MM.1S (cell line): ENCODE measurements at places on chromosomes 2 and 18.

GRCh38 chr2:120452131-120452530, 106.2 kb downstream of the INHBB start:
- H3K27me3 ChIP-seq = no peaks in the 10 kb centered on the region
- no peak overlapping the region for H3K4me3 ChIP-seq
- no peaks in the 10 kb centered on the region for H3K4me1 ChIP-seq
- DNase-seq = no peak
- no peak overlapping the region for H3K27ac ChIP-seq
- H3K36me3 ChIP-seq = no peaks in the 10 kb centered on the region

DNA sequence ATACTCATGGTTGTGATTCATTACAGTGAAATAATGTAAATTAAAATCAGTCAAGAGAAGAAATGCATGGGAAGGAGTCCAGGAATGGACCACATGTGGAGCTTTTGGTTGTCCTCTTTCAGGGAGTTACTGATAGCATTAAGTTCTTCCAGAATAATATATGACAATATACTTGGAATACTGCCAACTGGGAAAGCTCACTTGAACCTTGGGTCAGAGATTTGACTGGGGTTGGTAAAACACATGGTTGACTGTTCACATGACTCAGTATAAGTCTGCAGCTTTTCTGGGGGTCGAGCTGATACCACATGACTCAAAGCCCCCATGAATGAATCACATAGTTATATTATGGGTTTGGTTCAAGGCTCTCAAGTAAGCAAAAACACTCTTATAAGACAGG, 1109.0 kb upstream of the CHAC2 start:
- H3K27ac ChIP-seq = no peak overlapping the region
- no peaks in the 10 kb centered on the region for H3K27me3 ChIP-seq
- no peak for DNase-seq

- no peaks in the 10 kb centered on the region for H3K27me3 ChIP-seq
- no peaks in the 10 kb centered on the region for H3K36me3 ChIP-seq
Measured at GRCh38 chr2:98072442-98072841, 14.5 kb upstream of the VWA3B start.

- H3K36me3 ChIP-seq = no peaks in the 10 kb centered on the region
- no peaks in the 10 kb centered on the region for H3K27me3 ChIP-seq
- no peaks in the 10 kb centered on the region for H3K4me1 ChIP-seq
Measured at GRCh38 chr2:20724500-20725053, 57.6 kb downstream of the GDF7 start.

GRCh38 chr2:163417596-163418337, 318.0 kb downstream of the FIGN start:
- H3K27ac ChIP-seq = no peak overlapping the region
- H3K27me3 ChIP-seq = no peaks in the 10 kb centered on the region
- no peaks in the 10 kb centered on the region for H3K36me3 ChIP-seq
